ENCODE measurements at places on chromosomes 13 and 19.

DNA sequence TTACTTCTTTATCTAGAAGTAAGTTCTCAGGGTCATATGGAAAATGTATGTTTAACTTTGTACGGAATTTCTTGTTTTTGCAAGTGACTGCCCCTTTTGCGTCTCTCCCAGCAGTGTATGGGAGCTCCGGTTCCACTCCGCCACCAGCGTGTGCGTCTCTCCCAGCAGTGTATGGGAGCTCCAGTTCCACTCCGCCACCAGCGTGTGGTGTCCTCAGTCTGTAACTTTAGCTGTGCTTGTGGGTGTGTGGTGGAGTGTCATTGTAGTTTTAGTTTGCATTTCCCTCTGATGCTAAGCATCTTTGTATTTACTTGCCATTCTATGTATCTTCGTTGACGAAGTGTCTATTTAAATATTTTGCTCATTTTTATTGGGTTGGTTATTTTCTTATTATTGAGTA, 2.4 kb downstream of the CUL4A start:
- DNase-seq = no peak

DNA sequence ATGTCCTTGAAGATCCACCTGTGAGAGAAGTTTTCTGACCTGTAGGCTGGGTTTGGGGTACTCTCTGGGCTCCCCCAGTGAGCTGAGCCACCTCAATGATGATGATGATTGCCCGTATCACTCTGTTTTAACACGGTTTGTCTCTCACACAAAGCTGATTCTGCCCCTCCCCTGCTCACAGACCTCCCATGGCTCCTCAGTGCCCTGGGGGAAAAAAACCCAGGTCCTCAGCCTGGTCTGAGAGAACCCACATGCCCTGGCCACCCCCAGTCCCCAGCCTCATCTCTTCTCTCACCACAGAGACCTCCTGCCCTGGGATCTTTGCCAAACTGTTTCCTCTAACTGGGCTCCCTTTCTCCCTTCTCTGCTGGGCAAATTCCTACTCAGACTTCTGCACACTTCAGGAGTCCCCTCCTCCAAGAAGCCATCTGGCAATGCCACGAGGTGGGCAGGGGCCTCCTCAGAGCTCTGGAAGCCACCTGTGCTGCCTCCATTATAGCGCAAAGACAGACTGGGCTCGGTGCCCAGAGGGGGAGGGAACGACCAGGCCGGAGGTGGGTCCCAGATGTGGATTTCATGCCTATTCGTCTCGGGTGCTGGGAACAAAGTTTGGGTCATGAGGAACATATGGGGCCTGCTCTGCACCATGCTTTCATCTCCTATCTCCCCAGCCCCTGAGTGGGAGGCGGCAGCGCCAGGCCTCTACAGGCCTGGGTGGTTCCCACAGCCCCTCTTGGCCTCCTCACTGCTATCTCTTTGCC, 8.5 kb upstream of the CA11 start:
- DNase-seq = no peak

DNA sequence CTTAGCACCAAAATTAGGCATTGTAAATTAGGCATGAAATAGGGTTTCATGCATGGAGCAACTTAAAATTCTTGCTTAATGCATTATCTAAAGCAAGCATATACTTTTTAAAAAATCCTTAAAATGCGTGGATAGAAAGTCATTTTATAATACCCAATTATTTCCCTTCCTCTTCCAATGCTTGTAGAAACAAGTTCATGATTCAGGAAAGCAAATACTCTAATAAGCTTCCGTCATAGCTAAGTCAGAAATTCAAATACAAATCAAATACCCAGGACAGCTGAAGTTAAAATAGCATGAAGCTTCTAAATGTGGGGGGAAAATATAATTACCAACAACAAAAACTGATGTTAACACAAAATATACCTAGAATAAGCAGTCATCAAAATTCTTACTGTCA, 89.1 kb downstream of the COL4A1 start:
- DNase-seq = no peak

GRCh38 chr19:42606660-42607351, 12.1 kb upstream of the CEACAM8 start:
- no peak for DNase-seq

DNA sequence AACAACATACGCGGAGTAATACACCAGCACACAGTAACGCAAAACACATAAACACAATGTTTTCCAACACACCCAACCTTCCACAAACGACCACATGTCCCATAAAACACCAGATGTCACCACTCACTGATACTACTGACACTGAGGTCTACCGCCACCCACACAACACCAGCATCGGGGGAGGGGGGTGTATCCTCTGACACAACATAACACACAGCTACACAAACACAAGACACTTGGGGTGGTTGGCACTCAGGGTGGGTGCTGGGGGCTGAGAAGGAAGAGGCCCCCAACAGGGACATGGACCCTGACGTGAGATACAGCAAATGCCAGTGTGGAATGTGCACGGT, 1.5 kb upstream of the KCNN4 start:
- no peak for DNase-seq

DNA sequence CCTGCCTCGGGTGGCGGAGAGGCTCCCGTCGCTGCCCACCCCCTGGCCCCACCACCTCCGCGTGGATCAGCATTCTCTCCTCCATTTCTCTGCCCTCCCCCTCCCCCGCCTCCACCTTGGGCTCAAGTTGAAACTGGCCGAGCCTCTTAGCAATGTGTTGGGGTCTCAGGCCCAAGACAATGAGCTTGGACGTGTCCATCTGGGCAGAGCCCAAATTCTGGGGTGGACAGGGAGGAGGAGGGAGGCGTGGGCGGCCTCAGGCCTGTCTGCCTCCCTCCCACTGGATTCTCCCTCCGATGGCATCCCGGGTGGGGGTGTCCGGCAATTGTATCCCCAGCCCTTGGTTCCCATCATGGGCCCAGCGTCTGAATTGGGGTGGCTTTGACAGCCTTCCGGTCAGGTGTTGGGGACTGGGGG, 1.2 kb downstream of the CELF5 start:
- no peak for DNase-seq

GRCh38 chr13:48775285-48775684, 121.6 kb downstream of the CYSLTR2 start:
- DNase-seq = no peak
